GM19239 (cell line): ENCODE measurements at places on chromosomes 2 and 18.

- no peak for DNase-seq
Observed at GRCh38 chr2:47223980-47224379, 68.9 kb upstream of the STPG4 start.

DNA sequence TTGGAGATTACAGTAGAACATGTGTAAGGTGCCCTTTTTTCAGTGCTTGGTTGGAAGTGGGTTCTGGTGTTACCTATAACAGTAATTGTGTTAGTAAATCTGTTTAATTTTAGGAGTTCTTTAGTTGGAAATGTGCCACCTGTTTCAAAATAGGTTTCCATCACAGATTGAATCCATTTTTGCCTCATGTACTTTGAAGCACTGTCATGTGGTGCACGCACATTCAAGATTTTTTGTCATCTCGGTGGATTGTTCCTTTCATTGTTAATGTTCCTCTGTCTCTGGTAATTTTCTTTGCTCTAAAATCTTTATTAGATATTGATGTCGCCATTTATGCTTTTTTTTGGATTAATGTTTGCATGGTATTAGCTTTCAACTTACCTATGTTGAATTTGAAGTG is 1.3 kb downstream of the ATP9B start:
- DNase-seq, result no peak

GRCh38 chr18:8264861-8265411 is 344.3 kb upstream of the RAB12 start:
- no peak for DNase-seq

DNA sequence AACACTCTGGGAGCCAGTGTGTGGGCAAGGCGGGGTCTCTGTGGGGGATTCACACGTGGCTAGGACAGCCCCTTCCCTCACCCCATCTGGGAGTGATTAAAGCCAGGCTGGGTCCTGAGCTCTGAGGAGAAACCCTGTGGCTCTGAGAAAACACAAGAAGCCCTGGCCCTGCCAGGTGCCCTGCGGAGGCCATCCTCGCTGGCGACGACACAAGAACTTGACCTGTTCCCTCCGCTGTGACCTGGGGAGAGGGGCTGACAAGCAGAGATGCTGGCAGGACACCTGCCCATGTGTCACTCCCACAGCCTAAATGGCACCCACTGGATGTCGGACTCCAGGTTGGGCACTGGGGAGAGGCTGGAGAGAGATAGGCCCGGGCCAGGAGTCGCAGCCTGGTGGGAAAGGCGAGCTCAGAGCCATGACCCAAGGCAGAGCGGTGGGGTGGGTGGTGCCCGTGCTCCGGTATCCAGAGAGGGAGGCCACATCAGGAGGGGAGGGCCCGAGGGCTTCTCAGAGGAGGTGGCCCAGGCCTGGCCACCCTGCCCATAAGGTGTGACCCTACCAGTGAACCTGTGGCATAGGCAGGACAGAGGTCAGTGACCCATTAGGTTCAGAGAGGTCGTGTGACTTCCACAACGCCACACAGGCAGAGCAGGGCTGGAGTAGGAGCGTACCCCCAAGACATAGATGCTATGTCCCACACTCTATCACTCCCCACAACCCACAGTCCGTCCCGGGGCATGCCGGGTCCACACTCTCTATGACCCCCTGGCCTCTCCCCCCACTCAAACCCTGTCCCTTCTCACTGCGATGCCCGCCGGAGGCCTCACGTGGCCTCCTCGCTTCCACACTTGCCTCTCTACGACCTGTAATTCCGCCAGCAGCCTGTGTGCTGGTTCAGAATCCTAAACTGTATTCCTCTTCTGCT is 59.4 kb upstream of the HPCAL1 start:
- DNase-seq, result no peak

DNA sequence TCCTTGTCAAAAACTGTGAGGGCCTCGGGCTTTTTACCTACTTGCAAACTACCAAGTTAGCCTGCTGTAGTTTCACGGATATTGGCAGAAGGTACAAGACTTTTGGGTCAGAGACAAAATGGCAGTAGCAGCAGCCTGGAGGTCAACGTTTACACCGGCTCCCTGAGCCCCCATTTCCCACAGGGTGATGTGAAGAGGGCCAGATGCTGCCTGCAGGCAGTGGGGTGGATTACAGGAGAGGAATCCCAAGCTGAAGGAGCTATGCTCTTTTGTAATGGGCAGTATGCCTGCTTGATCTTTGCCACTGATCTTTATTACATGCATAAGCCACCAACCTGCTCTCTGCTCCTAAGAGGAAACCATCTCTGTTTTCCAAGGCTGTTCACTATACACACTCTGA is 29.5 kb upstream of the SP5 start:
- DNase-seq, result no peak

DNA sequence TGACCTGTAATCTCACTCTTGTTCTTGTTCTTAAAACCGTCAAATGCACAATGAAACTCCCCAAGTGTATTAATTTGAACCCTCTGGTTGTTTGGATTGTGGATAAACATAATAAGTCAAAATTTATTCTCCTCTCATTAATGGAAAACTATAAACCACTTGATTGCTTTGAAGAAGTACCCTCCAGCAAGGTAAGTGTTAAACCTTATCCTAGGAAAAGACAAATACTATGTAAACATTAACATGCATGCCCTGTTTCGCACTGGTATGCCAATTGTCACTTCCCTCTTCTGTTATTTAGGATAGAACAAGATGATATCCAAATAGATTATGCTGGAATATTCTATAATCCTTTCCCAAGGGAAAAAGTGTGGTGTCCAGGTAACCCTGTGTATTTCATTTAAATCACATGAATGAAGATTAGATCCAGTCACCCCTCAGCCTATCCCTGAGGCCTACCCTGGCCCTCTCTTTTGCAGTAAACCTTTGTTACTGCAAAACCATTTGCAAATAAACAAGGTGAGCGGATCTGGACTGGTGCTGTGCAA is 1.3 kb downstream of the ADI1 start:
- DNase-seq, result no peak

- DNase-seq, result no peak
Observed at GRCh38 chr2:39407516-39408296, 29.4 kb downstream of the MAP4K3 start.

DNA sequence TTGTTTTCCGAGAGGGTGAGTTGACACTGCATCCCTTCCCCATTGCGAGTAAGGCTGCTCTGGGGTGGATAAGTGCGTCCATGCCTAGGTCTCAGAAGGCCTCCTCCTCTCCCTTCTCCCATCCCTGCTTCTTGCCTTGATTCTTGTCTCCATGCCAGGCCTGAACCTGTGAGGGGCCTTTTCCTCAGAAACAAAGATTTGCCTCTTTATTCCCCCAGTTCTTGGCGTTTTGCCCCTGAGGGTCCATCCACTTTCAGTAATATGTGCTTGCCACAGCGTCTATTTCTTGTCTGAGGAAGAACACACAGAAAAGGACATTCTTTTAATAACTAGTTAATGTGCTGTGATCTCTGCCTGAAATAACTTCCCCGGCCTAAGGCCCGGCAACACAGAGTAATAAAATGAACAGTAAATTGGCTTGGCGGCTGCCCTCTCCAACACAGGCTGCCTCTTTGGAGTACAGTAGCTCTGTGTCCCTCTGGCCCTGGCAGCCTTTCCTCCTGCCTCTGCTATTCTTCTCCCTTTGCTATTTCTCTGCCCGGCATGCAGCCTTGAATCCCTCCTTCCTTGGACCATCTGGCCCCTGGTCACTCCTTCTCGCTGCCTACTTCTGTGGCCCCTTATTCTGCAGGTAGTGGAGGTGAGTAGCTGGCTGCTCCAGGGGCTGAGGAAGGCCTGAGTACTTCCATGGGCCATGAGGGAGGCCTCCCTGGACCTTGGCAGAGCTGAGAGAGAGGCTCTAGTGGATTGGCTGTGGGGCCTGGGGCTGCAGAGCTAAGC is 4.4 kb downstream of the EHD3 start:
- DNase-seq, result no peak

DNA sequence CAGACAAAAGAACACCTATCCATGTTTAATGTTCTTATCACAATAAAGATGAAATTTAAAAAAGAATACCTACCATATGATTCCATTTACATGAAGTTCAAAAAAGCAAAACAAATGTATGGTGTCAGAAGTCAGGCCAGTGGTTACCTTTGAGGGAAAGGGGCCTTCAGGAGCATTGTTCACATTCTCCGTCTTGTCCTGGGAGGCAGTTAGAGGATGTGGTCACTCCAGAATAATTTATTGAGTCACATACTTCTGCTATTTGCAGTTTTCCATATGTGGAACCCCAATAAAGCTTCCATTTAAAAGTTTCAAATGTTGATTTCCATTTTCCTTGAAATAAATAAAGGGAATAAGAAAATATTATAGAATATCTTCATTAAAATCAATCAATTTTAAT is 41.6 kb upstream of the POU3F3 start:
- no peak for DNase-seq

DNA sequence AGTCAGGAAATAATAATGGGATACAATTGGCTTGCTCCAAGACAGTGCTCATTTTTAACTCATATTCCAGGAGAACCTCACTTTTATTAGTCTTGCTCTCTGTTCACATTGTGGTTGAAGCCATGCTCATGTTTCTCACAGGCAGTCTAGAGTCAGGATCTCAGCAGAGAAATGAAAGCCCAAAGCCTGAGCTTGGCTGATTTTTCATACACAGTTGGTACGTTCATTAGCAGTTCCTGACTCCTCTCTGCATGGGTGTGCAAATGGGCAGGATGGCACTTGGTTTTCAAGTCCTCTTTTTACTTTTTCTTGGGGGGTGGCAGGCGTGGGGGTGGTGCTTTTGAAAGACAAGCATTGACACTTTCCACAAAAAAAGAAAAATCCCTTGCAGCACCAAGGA is 56.0 kb upstream of the KLF7 start:
- no peak for DNase-seq
